ENCODE measurements at places on chromosomes 2 and 18. TPM values are rescaled to one million over a fixed set of nuclear protein-coding genes. Genes with fewer than 3 reads are reported as not detected.

- DNase-seq = no peak
Observed at GRCh38 chr2:223526106-223526505, 76.1 kb downstream of the SCG2 start.

- DNase-seq = peak; percentile 96
Observed at GRCh38 chr2:85132834-85133637, at the start of gene TCF7L1. Gene TCF7L1 (plus strand): TSS chr2:85133392. CDS start chr2:85133685, 293 bp downstream.

GRCh38 chr2:162123806-162124758 lies 28.0 kb downstream of the GCG start:
- DNase-seq = no peak

Gene TEKT4
- 2.8 TPM for polyA plus RNA-seq

DNA sequence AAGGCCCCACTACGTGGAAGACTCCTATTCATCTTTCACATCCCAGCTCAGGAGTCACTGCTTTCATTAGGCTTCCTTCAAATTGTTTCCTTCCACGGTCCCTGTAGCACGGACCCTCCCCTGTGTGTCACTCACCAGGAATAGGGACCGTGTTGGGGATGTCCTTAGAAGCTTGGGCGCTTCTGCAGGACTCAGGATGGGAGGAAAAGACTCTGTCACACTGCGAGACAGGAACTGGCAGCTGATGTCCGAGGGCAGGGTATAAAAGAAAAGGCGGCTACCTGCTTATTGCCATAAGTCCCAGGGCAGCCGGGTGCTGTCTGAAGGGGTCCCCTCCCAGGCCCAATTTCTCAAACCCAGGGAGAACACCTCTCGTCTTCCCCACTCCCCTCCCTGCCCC lies 79.1 kb downstream of the BCL2L11 start:
- no peak for DNase-seq

- no peak for DNase-seq
Observed at GRCh38 chr2:64504774-64505720, 19.1 kb upstream of the AFTPH start.

DNA sequence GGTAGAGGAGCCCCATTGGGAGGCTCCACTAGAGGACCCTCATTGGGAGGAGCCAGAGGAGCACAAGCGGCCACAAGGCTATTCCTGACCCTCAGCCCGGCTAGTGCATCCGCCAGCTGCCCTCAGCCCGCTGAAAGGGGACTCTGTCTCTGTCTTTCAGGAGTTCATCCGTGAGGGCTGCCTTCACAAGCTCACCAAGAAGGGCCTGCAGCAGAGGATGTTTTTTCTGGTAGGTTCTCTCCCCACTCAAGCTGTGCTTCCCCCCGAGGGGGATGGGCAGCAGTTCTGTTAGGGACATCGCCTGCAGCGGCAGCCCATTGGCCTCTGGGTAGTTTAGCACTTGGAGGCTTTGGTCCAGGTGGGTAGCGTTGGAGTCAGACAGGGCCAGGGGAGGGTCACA lies 25.1 kb downstream of the STK25 start:
- no peak for DNase-seq

Gene CRACDL
- polyA plus RNA-seq = 7.2 TPM

DNA sequence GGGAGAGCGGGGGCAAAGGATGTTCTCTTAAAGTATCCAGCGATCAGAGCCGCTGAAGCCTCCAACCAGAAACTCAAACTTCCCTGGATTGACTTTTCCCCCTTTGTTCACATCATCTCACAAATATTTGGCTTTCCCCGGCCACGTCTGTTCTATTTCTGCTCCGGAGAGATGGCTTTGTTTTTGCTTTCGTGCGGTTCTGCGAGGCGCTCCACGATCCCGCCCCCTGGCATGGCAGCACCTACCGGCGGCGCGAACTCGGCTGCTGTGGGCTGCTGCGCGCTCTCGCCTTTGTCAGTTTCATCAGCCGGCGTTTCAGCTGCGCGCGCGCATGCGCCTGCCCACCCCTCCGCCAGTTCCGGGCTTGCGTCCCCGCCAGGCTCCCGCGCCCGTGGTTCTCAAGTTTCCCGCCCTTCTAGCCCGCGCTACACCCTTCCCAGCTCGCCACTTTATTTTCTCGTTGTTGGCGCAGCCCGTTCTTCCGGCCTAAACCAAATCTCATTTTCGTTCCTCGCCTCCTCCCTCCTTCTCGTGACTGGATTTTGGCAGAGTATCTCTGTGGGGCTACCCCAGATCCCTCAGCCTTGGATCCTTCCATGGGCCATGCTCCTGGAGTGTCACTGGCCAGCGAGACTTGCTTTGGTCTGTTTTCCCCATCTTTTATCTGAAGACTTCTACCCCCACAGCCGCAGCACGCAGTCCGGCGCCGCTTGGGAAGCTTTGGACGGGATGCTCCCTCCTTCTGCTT lies 98.0 kb downstream of the INSIG2 start:
- DNase-seq = peak; percentile 87

- no peak for DNase-seq
Observed at GRCh38 chr2:138121666-138122661, 157.7 kb downstream of the HNMT start.

- DNase-seq = no peak
Observed at GRCh38 chr2:142463047-142463446, 332.2 kb upstream of the LRP1B start.

DNA sequence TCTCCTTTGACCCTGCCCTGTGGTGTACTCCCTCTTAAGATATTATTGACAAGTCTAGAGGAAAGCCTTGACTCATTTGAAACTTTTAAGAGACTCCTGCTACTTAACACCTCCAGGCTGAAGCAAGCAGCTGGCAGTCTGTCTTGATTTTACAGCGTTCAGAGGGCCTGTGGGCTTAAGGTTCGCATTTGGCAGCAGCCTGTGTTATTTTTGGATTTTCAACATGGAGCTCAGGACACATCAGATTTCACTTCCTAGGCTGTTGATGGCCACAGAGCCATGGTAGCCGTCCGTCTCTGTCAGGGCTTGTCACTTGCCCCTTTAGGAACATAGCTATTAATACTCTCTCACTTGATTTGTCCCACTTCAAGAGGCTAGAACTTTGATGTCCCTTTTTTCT lies 73.6 kb downstream of the VWA3B start:
- DNase-seq = no peak

GRCh38 chr2:73970850-73971471 lies 13.7 kb upstream of the TET3 start:
- peak; percentile 58 for DNase-seq

DNA sequence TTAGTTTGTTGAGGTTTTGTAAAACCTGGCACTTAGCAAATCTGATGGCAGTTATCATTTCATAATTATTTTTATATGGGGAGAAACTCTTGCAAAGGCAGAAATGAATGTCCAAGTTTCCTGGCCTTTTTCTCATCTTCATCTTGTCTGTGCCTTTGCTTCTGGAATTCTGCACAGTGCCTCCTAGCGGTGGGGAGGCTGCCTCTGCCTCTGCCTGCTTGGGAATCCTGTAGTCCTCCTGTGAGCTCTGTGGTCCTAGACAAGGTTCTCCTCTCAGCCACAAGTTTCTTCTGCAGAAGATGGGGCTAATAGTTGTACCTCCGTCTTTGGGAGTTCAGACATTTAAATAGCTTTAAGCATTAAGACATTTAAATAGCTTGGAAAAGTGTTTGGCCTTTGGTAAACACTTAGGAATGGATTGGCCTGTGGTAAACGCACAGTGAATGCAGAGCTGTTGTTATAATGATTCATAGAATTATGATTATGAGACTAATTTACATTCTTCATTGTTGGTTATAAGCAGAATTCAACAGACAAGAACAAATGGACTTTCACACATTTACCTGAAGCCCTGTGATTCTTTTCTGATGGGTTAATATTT lies 101.2 kb downstream of the ZNF236 start:
- DNase-seq = no peak

- DNase-seq = no peak
Observed at GRCh38 chr2:43348908-43349661, 122.7 kb upstream of the ZFP36L2 start.

Gene METTL5
- polyA plus RNA-seq = 44.1 TPM

GRCh38 chr2:126275098-126275497 lies 380.9 kb upstream of the GYPC start:
- DNase-seq = no peak

DNA sequence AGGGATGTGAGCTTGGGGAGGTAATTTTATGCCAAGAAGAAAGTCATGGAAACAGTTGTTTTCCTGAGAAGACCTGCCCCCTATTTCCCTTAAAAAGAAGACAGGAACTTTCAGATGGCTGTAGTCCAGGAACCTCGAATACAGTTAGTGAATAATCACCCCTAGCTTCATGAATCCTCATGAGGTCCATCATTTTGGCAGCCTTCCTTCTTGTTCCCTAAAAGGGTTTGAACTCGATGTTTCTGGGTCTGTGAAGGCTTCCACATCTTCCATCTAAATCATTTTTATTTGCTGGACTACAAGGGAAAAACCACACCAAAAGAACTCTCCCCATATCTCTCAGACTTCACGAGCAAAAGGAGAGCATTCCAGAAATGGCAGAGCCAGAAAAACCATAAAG lies 290.8 kb downstream of the SLC4A3 start:
- no peak for DNase-seq

Gene POTEC
- polyA plus RNA-seq = 0.03 TPM

DNA sequence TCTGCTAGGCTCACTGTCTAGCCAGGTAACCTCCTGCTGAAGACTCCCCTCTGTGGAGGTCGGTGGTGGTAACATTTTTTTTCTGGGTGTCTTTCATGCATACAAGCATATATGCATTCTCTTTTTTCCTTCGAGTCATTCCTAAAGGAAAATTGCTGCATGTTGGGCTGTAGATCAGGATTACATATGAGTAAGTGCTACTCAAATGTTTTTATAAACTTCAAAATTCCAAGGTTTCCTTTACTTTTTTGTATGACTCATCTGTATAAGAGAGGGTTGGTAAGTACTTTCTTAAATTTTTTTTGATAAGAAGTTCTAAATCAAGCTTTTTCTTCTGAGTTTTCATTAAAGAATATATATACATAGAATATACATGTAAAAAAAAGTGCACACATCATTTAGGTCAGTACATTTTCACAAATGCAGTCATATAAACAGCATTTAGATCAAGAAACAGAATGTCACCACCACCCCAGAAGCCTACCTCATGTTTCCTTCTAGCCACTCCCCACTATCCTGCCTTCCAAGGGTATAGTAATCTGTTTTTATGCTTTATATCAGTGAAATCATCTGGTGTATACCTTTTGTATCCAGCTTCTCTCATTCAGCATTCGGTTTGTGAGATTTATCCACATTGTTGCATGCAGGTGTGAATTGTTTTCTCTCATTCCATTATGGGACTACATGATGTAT lies 128.0 kb upstream of the MAP3K20 start:
- DNase-seq = no peak

Gene PROC
- polyA plus RNA-seq = 6.0 TPM

DNA sequence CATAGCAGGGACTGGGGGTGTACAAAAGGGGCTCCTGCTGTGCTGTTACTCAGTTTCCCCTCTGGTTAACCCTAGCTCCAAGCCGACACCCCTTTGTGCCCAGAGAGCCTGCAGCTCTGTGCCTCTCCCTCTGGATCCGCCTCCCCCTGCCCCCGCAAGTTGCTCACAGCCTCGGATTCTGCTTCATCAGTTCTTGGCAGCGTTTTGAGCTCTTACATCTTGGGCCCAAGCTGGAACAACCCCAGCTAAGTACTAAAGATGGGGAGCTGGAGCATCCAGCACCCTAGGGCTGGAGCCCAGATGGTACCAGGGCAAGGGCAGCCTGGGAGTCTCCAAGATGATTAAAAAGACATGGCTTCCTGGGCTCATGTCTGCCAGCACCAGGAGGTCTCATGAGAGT lies 40.7 kb downstream of the POMC start:
- DNase-seq = no peak

- no peak for DNase-seq
Observed at GRCh38 chr2:117341690-117342089, 472.8 kb upstream of the DDX18 start.

Gene MAP3K20
- 42.9 TPM for polyA plus RNA-seq

DNA sequence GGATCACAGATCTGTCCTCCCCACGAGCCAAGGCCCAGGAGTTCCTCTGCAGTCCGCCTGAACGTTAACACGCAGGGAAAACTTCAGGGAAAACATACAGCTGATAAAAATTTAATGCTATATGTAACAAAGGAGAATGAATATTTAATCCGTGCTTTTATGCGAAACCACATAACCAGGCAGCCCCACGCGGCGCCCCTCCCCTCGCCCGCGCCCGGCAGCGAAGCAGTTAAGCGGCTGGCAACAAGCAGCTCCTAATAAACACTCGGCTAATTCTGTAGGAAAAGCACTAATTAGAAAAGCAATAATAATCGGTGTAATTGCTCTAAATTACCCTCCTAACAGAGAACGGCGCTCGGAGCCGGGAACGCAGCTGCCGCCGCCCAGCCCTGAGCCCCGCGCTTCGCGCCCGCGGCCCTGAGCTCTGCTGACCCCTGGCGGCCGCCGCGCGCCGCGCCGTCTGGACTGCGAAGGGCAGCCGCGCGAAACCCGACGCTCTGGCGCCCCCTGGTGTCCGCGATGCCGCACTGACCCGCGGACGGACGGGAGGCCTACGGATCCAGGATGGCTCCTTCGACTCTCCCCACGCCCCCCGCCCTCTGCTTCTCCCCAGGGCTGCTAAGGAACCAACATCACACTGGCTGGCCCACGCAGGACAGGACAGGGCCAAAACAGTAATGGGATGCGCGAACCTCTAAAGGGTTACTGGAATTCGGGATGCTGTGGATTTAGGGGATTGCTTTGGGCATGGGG lies 181.4 kb downstream of the SMAD2 start:
- peak; percentile 79 for DNase-seq

DNA sequence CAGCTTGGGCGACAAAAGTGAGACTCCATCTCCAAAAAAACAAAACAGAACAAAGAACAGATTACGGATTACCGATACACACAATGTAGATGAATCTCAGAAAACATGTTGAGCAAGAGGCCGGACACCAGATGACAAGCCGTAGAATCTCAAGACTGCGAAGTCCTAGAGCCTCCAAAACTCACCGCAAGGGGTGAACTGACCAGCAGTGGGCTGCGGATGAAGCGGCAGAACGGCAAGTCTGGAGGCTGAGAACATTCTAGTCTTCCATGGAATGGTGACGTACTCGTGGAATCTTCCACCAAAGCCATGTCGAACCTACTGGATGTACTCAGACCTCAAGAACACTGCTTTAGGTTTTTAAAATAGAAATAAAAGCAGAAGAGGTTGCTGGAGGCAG lies 198.8 kb downstream of the NDUFA10 start:
- no peak for DNase-seq

Gene UGT1A9
- polyA plus RNA-seq = not detected

GRCh38 chr18:28669165-28669564 lies 492.2 kb upstream of the CDH2 start:
- no peak for DNase-seq

GRCh38 chr18:36733150-36733549 lies 95.7 kb downstream of the TPGS2 start:
- no peak for DNase-seq

Gene CFC1
- polyA plus RNA-seq = 4.4 TPM

Gene KCNE4
- polyA plus RNA-seq = 4.5 TPM

Gene ANKRD53
- polyA plus RNA-seq = 1.6 TPM

DNA sequence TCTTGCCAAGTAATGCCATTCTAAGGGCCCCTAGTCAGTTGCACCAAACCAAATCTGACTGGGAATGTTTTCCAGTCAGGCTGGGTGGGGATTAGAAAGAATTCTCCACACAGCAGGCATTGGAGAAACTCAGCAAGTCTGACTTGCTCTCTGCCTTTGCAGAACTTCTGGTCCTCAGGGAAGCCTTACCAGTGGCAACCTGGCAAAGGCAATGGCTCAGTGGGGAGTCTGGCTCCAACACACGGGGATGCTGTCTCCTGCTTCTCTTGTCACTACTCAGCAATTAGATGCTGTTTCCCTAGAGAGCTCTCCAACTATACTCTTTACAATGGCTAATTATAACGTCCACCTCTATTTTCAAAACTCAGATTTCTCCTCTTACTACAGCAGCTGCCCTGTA lies 810.7 kb downstream of the LRRTM4 start:
- DNase-seq = no peak

GRCh38 chr18:48154828-48155227 lies 224.4 kb upstream of the SMAD2 start:
- no peak for DNase-seq

Gene REG3G
- not detected for polyA plus RNA-seq
